ENCODE measurements at places on chromosomes 12 and 14. TPM values are rescaled to one million over a fixed set of nuclear protein-coding genes. Genes with fewer than 3 reads are reported as not detected.
A peak's percentile ranks its signal among the peaks of the same experiment; 100 is the strongest.

GPR132 gene
- total RNA-seq = 1.4 TPM

SLC38A4 gene
- total RNA-seq = 1.5 TPM

PLXNC1 gene
- 1.3 TPM for total RNA-seq

ABCD2 gene
- not detected for total RNA-seq

NAV3 gene
- total RNA-seq = 4.1 TPM

MYH7 gene
- not detected for total RNA-seq

AQP5 gene
- total RNA-seq = 51.9 TPM

CACNA1C gene
- not detected for total RNA-seq

BEST3 gene
- total RNA-seq = 0.88 TPM

PTPRQ gene
- not detected for total RNA-seq

RDH5 gene
- total RNA-seq = 11.0 TPM

- DNase-seq = no peak
- H3K4me3 ChIP-seq = no peak overlapping the region
- peak overlapping the region; percentile 55 for H3K27ac ChIP-seq
- no peaks in the 10 kb centered on the region for H3K36me3 ChIP-seq
Measured at GRCh38 chr12:104603545-104603973, 146.8 kb downstream of the CHST11 start.

GRCh38 chr12:80872053-80872452, 65.7 kb downstream of the LIN7A start:
- H3K4me1 ChIP-seq = no peaks in the 10 kb centered on the region
- H3K27me3 ChIP-seq = no peaks in the 10 kb centered on the region
- no peak for DNase-seq
- H3K27ac ChIP-seq = no peak overlapping the region
- no peaks in the 10 kb centered on the region for H3K36me3 ChIP-seq
- no peak overlapping the region for H3K4me3 ChIP-seq

DNA sequence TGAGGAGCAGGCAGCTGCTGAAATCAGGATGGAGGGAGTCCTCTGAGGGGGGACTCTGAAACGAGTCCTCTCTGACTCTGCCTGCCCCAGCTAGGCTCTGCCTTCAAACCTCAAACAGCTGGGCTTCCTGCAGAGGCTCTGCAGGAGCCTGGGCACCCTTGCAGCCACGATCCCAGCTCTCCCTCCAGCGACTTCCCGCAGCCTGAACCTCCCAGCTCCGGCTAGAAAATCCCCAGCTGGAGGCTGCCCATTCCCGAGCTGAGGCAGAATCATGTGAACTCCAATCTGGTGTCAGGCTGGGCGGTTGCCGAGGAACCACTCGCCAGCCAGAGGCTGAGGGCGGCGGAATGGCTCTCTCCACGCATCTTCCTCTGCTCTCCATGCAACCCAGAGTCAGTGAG, at the start of gene GPR68:
Gene GPR68, minus strand, starts transcription at position 204 of the 401 bp plus-strand sequence. CDS start 9,654 bp downstream, outside the sequence.
- H3K27me3 ChIP-seq = peaks cover 42% of the 10 kb centered on the region
- no peaks in the 10 kb centered on the region for H3K36me3 ChIP-seq
- no peak within 1 kb of the TSS for H3K27ac ChIP-seq
- no peak within 1 kb of the TSS for H3K4me3 ChIP-seq

DNA sequence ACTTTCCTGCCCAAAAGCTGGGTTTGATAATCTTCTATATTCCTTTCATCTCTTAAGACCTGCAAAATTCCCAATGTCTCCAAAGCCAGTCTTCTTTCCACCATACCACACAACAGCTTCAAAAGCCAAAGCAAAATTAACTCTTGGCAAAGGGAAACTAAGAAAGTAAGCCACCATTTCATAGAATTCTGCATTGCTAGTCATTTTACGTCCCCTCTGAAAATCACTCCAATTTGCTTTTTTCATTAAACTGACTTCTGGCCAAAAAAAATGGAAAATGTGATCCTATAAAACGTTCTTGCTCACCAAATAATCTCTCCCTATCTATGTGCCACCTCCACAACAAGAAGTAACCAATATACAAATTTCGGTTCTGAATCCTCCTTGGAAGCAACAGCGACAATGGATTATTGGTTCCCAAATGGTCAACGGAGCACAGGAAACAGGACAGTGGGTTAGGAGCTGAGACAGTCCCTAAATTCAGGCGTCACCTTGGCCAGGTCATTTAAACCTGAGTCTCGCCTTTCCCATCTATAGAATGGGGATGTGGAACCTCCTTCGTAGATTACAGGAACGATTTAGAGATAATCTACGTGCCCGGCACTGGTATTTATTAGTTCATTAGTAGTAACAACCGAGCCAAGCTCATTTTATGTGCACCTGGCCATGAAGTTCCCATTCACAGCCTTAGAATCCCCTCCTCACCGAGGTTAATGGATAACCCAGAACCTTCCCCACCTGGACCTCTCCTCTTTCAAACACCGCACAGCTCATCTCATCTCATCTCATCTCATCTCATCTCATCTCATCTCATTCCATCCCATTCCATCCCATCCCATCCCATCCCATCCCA, 1.2 kb downstream of the NT5DC3 start:
- peaks cover 49% of the 10 kb centered on the region for H3K4me1 ChIP-seq
- H3K27ac ChIP-seq = peak overlapping the region; percentile 91
- H3K4me3 ChIP-seq = peak overlapping the region; percentile 90
- H3K27me3 ChIP-seq = no peaks in the 10 kb centered on the region
- peaks cover 33% of the 10 kb centered on the region for H3K36me3 ChIP-seq

DNA sequence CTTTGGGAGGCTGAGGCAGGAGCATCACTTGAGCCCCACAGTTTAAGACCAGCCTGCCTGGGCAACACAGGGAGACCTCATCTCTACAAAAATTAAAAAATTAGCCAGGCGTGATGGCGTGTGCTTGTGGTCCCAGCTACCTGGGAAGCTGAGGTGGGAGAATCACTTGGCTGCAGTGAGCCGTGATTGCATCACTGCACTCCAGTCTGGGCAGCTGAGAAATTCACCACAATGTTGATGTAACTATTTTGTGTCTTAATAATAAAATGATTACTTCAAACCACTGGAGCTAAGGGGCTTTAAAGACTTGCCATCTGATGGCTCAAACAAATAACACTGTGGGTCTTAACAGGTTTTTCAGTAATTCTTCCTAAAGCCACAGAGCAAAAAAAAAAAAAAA, 10.8 kb downstream of the ERH start:
- H3K27ac ChIP-seq = no peak overlapping the region
- no peak for DNase-seq
- peaks cover 53% of the 10 kb centered on the region for H3K36me3 ChIP-seq
- no peak overlapping the region for H3K4me3 ChIP-seq
- peaks cover 30% of the 10 kb centered on the region for H3K4me1 ChIP-seq
- no peaks in the 10 kb centered on the region for H3K27me3 ChIP-seq

DNA sequence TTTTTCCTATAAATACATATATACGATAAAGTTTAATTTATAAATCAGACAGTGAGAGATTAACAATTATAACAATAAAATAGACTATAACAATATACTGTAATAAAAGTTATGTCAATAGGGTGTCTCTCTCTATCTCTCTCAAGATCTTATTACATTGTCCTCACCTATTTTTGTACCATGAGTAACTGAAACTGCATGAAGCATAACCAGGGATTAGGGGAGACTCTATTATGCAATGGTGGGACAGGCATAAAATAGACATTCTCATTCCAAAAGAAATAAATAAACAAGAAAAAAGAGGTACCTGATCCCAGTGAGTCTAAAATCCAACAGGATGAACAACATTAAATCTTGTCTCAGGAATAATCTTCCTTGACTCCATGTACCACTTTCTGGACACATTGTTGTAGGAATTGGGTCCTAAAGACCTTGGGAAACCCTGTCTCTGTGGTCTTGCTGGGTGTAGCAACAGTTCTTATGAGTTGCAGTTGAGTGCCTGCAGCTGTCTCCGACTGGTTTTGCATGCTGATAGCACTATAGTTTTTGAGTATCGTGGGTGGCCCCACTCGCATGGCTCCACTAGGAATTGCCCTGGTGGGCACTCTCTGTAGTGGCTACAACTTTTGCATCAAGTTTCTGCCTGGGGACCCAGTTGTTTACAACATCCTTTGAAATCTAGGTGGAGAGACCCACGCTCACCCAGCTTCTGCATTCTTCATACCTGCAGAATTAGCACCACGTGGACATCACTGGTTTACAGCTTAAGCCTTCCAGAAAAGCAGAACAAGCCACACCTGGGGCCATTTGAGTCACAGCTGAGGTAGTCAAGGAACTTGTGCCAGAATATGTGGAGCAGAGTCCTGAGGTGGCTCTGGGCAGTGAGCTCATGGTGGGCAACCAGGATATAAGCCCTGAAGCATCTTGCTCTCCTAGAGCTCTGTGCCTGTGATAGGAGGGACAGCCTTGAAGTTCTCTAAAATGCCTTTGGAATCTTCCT, 204.7 kb downstream of the KITLG start:
- no peak overlapping the region for H3K4me3 ChIP-seq
- no peak for DNase-seq
- no peaks in the 10 kb centered on the region for H3K4me1 ChIP-seq
- no peaks in the 10 kb centered on the region for H3K36me3 ChIP-seq
- no peak overlapping the region for H3K27ac ChIP-seq

GRCh38 chr14:54809767-54810166, 92.9 kb downstream of the GCH1 start:
- H3K4me3 ChIP-seq = no peak overlapping the region
- H3K4me1 ChIP-seq = peaks cover 10% of the 10 kb centered on the region
- DNase-seq = no peak
- H3K27me3 ChIP-seq = peaks cover 37% of the 10 kb centered on the region
- no peak overlapping the region for H3K27ac ChIP-seq

- no peaks in the 10 kb centered on the region for H3K36me3 ChIP-seq
- peaks cover 15% of the 10 kb centered on the region for H3K4me1 ChIP-seq
- no peak overlapping the region for H3K4me3 ChIP-seq
- H3K27ac ChIP-seq = no peak overlapping the region
Measured at GRCh38 chr12:1808798-1809480, 11.4 kb upstream of the LRTM2 start.

GRCh38 chr14:33668066-33668465, 282.8 kb downstream of the EGLN3 start:
- DNase-seq = no peak
- H3K36me3 ChIP-seq = no peaks in the 10 kb centered on the region
- H3K27me3 ChIP-seq = no peaks in the 10 kb centered on the region

DNA sequence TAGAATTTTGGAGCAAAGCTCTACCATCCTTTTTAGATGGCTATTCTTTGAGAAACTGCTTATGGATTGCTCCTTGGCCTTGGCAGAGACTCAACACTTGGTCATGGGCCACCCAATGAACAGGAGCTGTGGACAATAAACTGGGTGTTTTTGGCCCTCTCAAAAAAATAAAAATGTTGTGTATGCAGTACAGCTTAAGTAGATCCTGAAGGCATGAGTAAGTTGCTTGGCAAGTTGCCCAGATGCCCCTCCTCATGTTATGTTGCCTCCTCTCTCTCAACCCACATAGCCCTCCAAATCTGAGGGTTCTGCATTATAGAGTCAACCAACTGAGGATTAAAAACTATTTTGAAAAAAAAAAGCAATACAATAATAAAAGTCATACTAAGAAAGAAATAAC, 124.9 kb downstream of the ATP23 start:
- DNase-seq = peak; percentile 73
- peak overlapping the region; percentile 91 for H3K27ac ChIP-seq
- H3K4me3 ChIP-seq = no peak overlapping the region
- no peaks in the 10 kb centered on the region for H3K27me3 ChIP-seq
- peaks cover 52% of the 10 kb centered on the region for H3K4me1 ChIP-seq
- H3K36me3 ChIP-seq = peaks cover 14% of the 10 kb centered on the region

DNA sequence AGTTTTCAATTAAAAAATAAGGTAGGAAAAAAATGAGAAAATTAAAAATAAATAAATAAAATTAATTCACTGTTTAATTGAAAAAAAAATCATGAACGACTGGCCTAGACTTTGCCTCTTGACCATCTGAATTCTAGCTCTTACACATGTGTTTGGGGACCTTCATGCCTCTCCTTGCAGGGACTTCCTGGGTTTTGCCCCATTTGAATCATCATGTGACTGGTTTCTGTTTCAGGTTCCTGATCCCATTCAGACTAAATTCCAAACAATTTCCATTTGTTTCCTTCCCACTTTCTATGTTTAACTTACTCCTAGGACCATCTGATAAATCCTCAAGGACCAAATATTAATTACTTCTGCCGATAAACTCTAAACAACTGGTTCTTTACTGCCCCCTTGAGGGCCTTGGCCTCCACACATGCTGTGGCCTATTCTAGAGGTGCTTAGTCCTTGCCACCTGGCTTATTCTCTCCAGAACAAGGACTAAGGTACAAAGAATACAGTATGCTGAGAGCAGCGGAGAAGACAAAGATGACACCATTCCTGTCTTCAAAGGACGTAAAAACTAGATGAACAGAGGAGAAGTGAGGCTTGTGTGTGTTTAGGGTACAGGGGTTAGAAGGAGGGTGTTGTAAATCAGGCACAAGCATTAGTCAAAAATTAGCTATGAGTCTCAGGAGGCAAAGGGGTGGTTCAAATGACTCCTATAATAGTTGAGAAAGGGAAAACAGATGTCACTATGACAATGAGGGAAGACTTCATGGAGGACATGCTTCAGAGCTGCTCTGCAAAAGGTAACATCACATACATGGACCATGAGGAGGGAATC, 125.8 kb upstream of the AVPR1A start:
- H3K27ac ChIP-seq = no peak overlapping the region
- no peak overlapping the region for H3K4me3 ChIP-seq
- DNase-seq = peak; percentile 78
- peaks cover 8% of the 10 kb centered on the region for H3K4me1 ChIP-seq

DNA sequence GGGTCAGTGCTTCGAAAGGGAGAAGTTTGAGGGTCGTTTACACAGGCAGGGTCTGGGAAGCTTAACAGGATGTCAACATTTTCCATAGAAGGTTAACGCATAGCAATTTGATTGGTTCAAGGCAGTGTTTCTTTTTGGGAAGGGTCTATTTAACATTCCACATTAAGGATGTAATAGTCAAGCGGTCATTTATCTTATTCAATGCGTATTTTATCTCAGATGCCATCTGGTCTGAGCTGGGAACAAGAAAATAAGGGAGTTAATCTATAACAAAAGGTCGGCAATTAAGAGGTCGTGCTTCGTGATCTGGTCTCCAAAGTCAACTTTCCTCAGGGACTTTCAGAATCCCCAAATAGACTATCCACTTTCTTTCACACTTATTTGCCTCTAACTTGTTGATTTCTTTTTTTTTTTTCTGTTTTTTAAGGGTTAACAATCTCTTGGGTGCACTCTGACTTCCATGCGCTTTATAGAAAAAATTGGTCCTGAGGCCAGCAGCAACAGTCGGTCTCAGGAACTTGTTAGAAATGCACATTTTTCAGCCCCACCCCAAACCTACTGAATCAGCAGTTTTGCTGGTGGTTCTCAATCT, 550 bp upstream of the RESF1 start:
- peak overlapping the region; percentile 29 for H3K27ac ChIP-seq
- DNase-seq = no peak
- peaks cover 26% of the 10 kb centered on the region for H3K4me1 ChIP-seq

GRCh38 chr12:2833810-2834209, 1.0 kb downstream of the NRIP2 start:
- H3K4me1 ChIP-seq = no peaks in the 10 kb centered on the region
- no peak overlapping the region for H3K27ac ChIP-seq
- no peaks in the 10 kb centered on the region for H3K36me3 ChIP-seq
- H3K4me3 ChIP-seq = no peak overlapping the region
- DNase-seq = no peak
- no peaks in the 10 kb centered on the region for H3K27me3 ChIP-seq

GRCh38 chr12:103745962-103746361, 95.1 kb downstream of the NT5DC3 start:
- H3K27me3 ChIP-seq = peaks cover 9% of the 10 kb centered on the region
- no peak overlapping the region for H3K27ac ChIP-seq
- no peak for DNase-seq
- H3K4me1 ChIP-seq = peaks cover 24% of the 10 kb centered on the region
- H3K36me3 ChIP-seq = peaks cover 6% of the 10 kb centered on the region
